ENCODE measurements at places on chromosomes 3 and 15.

DNA sequence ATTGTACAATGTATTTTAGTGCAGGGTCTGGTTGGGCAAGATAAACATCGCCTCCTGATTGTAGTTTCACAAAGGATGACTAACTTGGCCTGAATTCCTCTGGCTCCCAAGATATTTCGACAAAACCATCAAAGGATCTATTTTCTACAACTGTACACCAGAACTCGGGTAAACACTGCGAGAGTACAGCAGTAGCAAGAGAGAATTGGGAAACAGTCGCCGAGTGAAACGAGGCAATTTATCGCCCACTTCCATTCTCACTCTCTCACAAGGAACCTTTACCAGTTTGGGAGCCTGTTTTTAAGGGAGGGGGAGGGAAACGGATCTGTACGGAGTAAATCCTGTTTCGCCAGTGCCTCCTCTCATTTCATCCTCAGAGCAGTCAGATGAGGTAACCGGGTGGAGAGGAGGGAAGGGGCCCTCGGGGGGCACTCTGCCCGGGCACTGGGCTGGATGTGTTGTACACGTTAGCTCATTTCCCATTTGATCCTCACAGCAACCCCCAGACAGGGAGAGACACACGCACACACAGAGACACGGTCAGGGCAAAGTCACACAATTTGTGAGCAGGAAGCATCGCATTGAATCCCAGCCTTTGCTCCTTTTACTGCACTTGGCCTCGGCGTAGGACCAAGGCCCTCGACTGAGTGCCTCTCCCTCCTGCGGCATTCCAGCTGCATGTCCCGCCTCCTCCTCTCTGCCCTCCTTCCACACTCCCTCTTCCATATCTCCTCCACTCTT is 120.1 kb downstream of the LIPC start:
- no peak for DNase-seq

- no peak for DNase-seq
Measured at GRCh38 chr3:152295344-152295743, 26.6 kb downstream of the MBNL1 start.

- DNase-seq, result no peak
Measured at GRCh38 chr15:88906130-88906529, 7.0 kb downstream of the MFGE8 start.

GRCh38 chr3:158925828-158926494 is 124.1 kb downstream of the MFSD1 start:
- no peak for DNase-seq

DNA sequence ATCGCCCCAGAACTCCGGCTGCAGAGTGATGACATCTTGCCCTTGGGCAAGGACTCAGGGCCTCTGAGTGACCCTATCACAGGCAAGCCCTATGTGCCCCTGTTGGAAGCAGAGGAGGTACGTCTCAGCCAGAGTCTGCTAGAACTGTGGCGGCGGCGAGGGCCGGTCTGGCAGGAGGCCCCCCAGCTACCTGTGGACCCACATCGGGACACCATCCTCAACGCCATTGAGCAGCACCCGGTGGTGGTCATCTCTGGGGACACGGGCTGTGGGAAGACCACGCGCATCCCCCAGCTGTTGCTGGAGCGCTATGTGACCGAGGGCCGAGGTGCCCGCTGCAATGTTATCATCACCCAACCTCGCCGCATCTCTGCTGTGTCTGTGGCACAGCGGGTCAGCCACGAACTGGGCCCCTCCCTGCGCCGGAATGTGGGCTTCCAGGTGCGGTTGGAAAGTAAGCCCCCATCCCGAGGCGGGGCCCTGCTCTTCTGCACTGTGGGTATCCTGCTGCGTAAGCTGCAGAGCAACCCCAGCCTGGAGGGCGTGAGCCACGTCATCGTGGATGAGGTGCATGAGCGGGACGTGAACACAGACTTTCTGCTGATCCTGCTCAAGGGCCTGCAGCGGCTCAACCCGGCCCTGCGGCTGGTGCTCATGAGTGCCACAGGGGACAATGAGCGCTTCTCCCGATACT is 43.4 kb downstream of the DHX30 start:
- no peak for DNase-seq

DNA sequence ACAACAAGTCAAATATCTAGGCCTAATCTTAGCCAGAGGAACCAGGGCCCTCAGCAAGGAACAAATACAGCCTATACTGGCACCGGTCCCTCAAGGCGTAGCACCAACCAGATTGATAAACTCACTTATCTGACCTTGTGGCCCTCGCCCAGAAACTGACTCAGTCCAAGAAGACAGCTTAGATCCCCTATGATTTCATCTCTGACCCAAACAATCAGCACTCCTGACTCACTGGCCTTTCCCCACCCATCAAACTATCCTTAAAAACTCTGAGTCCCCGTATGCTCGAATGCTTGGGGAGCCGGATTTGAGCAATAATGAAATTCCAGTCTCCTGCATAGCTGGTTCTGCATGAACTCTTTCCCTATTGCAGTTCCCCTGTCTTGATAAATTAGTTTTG is 1.6 kb upstream of the SORD start:
- DNase-seq, result no peak

DNA sequence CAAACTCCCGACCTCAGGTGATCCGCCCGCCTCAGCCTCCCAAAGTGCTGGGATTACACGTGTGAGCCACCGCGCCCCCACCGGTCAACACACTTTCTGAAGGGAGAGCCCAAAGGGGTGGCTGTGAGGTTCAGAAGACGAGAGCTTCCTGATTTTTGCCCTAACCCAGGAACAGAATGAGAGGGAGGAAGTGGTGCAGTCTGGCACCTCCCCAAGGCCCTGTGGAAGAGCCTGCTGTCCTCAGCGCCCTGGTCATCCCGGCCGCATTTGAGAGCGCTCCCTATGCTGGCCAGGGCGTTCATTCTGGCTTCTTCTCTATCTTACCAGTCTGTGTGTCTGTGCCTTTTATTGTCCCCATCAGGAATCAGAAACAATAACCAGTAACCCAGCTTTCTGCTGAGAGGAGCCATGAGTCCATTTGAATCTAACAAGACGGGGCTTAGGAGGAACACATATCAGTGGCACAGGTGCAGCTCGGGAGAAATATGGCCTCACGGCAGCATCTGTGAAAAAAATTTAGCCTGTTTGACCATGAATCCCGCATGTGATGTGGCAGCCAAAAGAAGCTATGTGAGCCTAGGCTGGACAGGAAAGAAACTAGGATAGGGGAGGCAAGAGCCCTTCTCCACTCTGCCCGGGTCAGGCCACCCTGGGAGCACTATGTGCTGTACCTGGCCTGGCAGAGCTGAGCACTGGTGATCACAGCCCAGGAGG is 12.9 kb downstream of the BDH1 start:
- no peak for DNase-seq

DNA sequence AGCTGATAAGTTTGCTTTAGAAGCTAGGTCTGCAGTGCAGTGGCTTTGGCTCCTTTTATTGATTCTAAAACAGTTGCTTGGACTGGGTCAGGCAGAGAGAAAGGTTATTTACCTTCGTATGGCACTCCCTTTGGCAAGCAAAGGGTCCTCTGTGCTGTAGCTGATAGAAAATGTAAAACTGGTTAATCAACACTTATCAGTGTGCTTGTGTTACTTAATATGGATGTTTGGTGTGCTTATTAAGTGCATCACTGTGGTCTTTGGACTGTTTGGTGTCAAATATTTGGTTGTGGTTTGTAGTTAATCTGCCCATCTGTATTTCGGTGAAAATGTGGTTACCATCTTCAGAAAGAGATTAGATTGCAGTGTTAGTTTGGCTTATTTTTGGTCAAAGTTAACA is 16.0 kb downstream of the UBE2E2 start:
- no peak for DNase-seq

DNA sequence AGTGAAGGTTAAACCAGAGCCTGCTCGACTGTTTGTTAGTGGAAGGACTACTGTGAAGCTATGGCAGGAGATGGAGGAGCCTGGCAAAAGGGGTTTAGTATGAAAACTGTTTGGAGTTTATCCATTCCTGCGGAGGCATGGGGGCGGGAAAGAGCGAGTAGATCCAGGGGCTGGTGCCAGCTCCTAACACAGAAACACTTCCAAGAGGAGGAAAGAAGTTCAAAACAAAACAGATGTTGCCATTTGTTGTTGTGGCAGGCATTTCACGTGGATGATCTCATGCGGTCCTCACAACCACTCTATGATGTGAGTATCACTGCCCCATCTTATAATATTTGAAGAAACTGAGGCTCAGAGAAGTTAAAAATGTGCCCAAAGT is 30.7 kb upstream of the KY start:
- no peak for DNase-seq

DNA sequence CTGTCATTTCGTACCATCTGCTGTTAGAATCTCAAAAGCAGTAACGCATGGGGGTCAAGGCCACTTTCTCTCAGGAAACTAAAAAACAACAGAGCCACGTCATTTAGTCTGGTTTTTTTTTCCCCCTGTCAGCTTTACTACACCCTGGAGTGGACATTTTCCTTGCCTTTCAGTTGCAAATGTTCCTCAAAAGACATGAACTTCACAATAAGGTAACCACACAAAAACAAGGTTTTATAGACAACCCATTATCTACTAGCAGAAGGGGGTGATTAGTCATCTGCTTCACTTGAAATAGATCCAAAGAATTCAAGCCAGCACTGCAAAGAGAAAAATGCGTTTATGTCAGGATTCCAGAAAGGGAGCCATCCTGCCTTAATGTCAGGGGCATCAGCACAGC is 171.8 kb upstream of the CDIN1 start:
- no peak for DNase-seq

GRCh38 chr3:194472290-194472920 is 14.4 kb downstream of the ATP13A3 start:
- no peak for DNase-seq

DNA sequence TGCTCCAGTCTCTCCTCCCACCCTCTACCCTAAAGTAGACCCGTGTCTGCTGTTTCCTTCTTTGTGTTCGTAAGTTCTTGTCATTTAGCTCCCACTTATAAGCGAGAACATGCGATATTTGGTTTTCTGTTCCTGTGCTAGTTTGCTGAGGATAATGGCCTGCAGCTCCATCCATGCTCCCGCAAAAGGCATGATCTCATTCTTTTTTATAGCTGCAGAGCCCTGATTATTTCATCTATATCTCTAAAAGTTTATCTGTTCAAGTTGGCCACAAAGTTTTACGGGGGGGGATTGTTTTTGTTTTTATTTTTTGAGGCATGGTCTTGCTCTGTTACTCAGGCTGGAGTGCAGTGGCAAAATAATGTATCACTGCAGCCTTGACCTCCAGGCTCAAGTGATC is 4.4 kb upstream of the NEO1 start:
- no peak for DNase-seq

- DNase-seq, result no peak
Measured at GRCh38 chr3:39810647-39811161, 1.3 kb downstream of the MYRIP start.

- no peak for DNase-seq
Measured at GRCh38 chr3:73503781-73504180, 121.0 kb downstream of the PDZRN3 start.

DNA sequence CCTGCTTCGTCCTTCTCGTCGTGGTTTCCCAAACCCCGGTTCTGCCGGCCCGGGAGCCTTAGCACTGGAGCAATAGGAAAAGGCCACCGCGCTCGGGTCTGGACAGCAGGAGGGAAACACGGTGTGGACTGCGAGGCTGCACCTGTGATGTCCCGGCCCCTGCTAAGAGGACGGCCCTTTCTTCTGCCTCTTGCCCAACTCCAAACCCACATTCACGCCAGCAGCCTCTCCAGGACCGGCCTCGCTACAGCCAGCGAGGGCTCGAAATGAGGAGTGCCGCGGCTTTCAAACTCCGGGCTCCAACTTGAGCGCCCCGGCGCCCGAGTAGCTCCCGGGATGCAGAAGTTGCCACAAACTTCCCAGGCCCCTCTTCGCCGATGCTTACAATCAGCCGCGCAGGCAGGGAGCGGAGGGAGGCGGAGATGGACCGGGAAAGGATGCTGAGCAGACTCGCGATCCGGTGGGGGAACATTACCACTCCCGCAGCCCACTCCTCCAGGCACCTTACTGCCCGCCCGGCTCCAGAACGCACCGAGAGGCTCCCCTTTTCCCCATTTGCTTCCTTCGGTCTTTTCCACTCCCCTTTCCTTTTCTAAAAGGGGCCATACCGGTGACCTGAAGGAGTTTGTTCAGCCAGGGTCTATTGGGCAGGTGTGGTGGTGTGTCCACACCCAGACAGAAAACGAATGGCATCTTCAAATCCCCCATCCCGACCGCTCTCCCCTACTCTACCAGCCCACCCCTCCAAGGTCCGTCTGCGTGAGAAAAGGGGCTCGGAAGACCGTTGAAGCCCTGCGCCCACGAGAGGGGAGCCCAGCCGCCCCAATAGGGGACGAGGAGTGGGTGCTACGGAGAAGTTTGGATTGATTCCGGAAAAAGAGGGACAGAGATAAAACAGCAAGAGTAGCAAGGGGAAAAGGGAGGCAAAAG is 18.8 kb upstream of the SATB1 start:
- DNase-seq, result no peak

GRCh38 chr3:102536456-102536855 is 101.6 kb downstream of the ZPLD1 start:
- no peak for DNase-seq

DNA sequence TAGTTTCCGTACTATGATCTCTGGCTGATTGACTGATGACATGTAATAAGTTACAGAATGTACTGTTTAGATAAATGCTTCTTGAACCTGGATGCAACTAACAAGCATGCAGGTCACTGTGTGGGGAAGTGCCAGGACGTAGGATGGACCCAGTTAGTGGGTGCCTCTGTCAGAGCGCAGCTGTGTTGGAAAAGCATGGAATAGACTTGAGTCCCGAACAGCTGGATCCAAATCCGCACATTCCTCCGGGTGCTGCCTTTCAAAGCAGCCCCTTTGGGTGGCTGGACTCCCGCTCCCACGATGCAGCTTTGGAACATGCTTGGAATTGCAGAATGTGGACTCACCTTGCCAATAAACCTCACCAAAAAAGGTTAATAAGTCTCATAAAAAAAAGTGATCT is 35.5 kb upstream of the ALDH1A3 start:
- DNase-seq, result no peak

- peak; percentile 61 for DNase-seq
Measured at GRCh38 chr3:11236588-11237461, 35.4 kb upstream of the ATG7 start.

DNA sequence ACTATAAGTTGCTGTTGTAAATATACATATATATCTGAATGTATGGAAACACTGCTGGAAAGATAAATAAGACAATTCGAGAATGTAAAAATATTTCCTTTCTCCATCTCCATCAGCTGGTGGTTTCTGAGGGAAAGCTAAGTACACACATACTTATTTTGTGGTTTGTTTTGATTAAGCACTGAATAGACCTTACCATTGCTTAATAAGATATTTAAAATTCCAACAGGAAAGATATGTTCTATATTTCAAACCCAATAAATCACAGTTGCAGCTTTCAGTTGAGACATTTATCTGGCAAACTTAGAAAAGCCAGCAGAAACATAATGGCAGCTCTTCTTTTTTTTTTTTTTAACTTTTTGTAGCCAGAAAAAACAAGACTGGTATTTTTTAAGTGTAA is 160.4 kb downstream of the VGLL3 start:
- no peak for DNase-seq

- DNase-seq, result no peak
Measured at GRCh38 chr3:135271177-135272025, 476.3 kb downstream of the EPHB1 start.

GRCh38 chr3:157445857-157446256 is 9.2 kb downstream of the PTX3 start:
- DNase-seq, result no peak

- DNase-seq, result no peak
Measured at GRCh38 chr3:188122571-188123169, 31.3 kb upstream of the LPP start.
